ENCODE measurements at places on chromosomes 2 and 18.
A peak's percentile ranks its signal among the peaks of the same experiment; 100 is the strongest.

DNA sequence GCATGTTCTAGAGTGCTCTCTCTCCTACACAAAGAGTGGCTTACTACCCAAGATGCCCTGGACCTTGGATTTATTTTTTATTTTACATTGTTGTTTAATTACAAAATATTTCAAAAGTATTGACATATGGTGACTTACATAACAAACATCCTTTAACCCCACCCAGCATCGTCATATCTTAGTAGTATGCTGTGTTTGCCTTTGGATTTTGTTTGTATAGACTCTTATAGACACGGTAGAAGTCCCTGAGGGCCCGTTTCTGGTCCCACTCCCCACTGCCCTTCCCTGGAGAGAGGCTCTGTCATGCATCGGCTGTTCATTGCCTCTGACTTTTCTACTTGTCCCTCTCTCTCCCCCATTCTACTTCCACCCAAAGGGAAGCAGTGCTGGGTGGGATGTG, 112.0 kb downstream of the ZBTB7C start:
- DNase-seq: no peak

DNA sequence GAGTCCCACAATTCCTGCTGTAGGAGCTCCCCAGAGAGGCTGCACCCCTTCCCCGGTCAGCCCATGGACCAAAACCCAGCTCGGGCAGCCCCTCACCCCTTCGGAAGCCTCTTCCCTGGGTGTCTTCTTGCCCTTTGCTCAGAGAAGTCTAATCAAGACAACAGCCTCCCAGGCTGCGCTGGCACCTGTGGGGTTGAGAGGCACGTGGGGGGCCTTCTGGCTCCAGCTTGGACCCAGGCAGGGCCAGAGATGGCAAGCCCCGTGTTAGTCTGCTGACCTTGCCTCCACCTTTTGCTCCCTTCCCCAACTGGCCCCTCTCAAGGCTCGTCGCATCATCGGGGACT, 10.4 kb downstream of the SLC4A3 start:
- DNase-seq: no peak

- DNase-seq: no peak
Measured at GRCh38 chr2:6301426-6301825, 564.3 kb downstream of the CMPK2 start.

- peak; percentile 12 for DNase-seq
Measured at GRCh38 chr2:94871226-94872087, at the start of gene TEKT4. TEKT4 (plus strand) TSS chr2:94871430; CDS start chr2:94871580, 150 bp downstream.

GRCh38 chr2:74845217-74845751, 11.4 kb downstream of the HK2 start:
- peak; percentile 68 for DNase-seq

GRCh38 chr2:27929916-27930486, 39.5 kb downstream of the BABAM2 start:
- no peak for DNase-seq

DNA sequence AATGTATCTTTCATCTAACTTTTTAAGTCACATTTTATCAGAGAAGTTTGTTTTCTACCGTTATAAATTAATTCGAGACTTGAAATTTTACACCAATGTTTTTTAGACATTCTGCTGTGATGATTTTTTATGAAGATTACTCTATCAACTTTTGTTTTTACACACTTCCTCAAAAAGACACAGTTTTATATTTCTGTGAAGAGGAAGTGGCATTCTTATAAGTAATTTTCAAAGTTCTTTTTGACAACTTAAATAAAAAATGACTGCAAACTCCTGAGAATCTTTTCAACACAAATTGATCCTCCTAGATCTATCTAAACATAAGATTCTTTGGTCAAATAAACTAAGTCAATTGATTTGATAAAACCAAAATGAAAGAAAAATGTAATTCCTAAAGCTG, 13.7 kb downstream of the ANKRD44 start:
- no peak for DNase-seq

DNA sequence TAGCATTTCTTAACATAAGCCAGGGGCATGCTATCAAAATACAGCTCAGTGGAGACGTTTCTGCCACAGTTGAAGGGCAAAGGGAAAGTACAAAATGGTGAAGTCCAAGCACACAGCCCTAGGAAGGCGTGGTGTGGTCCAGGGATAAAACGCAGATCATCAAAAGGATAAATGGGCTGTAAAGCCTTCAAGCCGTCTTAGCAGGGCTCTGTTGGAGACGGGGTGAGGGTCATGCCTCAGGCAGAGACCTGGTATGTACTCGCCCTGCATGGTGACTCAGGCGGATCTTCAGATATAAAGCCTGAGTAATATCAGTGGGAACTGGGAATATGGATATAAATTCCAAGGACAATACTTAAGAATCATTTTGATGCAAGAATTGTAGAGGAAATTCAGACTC, 61.2 kb downstream of the NGEF start:
- no peak for DNase-seq

- DNase-seq: no peak
Measured at GRCh38 chr2:118049140-118049815, 35.4 kb upstream of the CCDC93 start.

- DNase-seq: no peak
Measured at GRCh38 chr2:67997903-67998302, 64.9 kb downstream of the C1D start.
